ENCODE measurements at places on chromosomes 1 and 21. TPM values are rescaled to one million over a fixed set of nuclear protein-coding genes. Genes with fewer than 3 reads are reported as not detected.

The ANGPTL3 gene
- total RNA-seq: not detected

The RBP7 gene
- 11.2 TPM for total RNA-seq

The CNIH3 gene
- total RNA-seq: 0.72 TPM

The IL10RB gene
- total RNA-seq: 20.6 TPM

The COL6A1 gene
- total RNA-seq: 12.9 TPM

The ERICH3 gene
- not detected for total RNA-seq

The ANKRD65 gene
- total RNA-seq: not detected

The HUNK gene
- 1.2 TPM for total RNA-seq

The SLC35F3 gene
- total RNA-seq: 5.4 TPM

The LAX1 gene
- total RNA-seq: not detected

The CDC42BPA gene
- 10.6 TPM for total RNA-seq

The GABRD gene
- total RNA-seq: 0.19 TPM

The SPATA17 gene
- 2.0 TPM for total RNA-seq

The PADI2 gene
- 1.1 TPM for total RNA-seq

The TXNIP gene
- 0.14 TPM for total RNA-seq

The SELL gene
- 0.24 TPM for total RNA-seq

The NLRP3 gene
- total RNA-seq: not detected

The KIRREL1 gene
- total RNA-seq: 32.5 TPM

The ELOA gene
- total RNA-seq: 30.9 TPM

The NUDC gene
- total RNA-seq: 136 TPM

The CFHR4 gene
- total RNA-seq: not detected

The VASH2 gene
- total RNA-seq: 3.7 TPM

The CCDC181 gene
- 0.20 TPM for total RNA-seq
